ENCODE measurements at places on chromosomes 7 and 10.

DNA sequence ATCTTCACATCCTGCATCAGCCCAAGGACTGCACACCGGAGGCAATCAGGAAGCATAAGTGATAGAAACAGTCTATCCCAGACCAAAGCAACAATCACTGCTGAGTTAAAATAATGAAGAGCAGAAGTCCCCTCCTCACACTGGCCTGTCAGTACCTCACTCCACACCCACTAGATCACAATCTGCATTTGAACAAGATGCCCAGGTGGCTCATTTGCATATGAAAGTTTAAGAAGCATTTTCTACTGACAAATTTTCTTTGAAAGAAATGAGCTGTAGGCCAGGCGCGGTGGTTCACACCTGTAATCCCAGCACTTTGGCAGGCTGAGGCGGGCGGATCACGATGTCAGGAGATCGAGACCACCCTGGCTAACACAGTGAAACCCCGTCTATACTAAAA, 77.4 kb downstream of the CUL2 start:
- DNase-seq, result no peak

- no peak for DNase-seq
Observed at GRCh38 chr10:7206412-7207100, 204.3 kb downstream of the SFMBT2 start.

GRCh38 chr7:151705636-151706276, 171.2 kb downstream of the PRKAG2 start:
- no peak for DNase-seq

GRCh38 chr7:122520971-122521555, 177.9 kb downstream of the RNF133 start:
- no peak for DNase-seq

- no peak for DNase-seq
Observed at GRCh38 chr10:79135790-79136189, 67.0 kb downstream of the ZMIZ1 start.

DNA sequence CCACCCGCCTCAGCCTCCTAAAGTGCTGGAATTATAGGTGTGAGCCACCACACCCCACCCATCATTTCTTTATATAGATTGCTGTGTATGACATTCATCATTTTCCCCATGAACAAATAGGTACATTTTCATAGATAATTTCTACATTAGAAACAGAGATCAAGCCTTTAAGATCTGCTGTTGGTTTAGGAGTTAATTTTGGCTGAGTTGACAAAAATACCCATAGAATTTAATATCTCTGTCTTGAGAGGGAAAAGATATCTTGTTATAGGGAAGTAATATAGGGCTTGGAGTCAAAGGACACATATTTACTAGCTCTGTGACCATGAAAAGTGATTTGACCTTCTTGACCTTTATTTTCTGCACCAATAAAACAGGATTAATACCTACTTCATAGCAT, 51.8 kb downstream of the LRMDA start:
- DNase-seq, result no peak

DNA sequence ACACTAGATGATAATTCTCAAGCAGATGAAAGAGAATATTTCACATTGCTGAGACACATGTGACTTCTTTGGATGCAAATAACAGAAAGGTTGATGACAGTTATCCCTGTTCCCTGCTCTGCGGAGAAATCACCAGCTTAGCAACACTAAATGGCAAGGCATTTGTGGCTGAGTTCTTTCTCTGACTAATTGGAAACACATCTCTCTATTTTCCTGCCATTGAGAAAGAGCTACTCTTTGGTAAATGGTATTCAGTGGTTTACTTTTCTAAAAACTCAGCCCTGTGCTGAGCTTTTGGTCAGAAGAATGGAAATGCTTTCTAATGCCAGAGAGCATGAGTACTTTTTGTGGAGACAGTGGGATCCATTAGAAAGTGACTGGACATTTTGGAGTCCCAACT, 771.4 kb downstream of the LRMDA start:
- no peak for DNase-seq

DNA sequence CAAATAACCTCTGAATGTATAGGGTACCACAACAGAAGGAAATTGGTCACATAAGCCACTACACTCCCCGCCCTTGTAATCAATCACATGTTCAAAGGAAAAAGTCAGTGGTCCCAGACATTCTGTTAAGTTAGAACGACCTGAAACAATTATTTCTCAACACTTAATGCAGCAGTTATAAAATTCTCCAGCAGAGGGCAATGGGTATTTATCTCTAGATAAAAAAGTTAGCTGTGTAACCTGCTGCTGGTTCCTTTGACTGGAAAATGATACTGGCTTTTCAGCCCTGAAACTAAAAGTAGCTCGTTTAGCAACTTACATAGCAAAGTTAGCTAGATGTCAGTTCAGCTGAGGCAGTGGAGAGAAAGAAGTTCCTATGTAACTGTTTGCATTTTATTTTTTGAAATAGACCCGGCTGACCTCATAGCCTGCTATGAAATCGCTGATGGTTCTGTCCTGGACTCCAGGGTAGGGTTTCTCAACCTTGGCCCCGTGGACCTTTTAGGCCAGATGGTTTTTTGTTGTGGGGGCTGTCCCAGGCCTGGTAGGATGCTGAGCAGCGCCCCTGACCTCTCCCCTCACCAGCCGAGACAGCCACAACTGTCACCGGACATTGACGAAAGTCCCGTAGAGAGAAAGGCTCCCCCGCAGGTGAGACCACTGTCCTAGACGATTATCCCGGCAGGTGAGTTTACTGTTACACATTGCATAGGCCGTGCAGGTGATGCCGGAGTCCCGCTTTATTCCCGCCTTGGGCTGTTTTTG, 40.2 kb upstream of the PROSER2 start:
- DNase-seq, result no peak

GRCh38 chr7:28075674-28076358, 104.8 kb downstream of the JAZF1 start:
- no peak for DNase-seq

GRCh38 chr7:101927802-101928201, 110.4 kb downstream of the CUX1 start:
- DNase-seq, result no peak

DNA sequence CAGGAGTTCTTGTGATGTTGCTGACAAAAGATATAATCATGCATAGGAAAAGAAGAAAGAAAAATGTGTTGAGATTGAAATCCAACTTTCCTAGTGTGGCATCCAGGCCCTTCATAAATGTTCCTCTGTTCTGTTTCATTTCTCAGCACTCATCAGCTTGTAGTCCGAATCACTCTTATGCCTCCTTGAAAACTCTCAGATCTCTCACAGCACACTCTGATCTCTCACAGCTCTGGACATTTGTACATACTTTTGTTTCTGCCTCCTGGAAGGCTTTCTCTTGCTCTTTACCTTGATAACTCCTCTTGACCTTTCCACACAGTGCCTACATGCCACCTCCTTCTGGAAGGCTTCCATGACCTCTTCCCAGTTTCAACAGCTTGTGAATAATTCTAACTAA, 409.0 kb upstream of the LRRN3 start:
- no peak for DNase-seq

DNA sequence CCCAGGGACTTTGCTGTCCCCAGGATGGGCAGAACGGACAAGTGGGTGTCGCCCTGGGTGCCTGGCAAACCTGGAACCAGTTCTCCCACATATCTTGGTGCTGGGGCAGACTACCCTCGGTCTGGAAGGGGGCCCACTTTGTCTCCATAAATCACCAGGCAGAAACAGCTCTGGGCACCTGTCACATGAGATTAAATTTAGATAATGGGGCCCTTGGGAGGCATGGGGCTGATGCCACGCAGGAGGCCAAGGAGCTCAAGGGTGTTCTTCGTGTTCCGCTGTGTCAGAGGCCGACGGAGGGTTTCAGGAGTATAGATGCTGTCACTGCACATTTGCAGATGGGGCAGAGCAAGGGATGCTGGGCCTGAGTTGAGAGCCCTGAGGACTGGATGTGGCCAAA, 72.7 kb downstream of the TMEM130 start:
- no peak for DNase-seq

DNA sequence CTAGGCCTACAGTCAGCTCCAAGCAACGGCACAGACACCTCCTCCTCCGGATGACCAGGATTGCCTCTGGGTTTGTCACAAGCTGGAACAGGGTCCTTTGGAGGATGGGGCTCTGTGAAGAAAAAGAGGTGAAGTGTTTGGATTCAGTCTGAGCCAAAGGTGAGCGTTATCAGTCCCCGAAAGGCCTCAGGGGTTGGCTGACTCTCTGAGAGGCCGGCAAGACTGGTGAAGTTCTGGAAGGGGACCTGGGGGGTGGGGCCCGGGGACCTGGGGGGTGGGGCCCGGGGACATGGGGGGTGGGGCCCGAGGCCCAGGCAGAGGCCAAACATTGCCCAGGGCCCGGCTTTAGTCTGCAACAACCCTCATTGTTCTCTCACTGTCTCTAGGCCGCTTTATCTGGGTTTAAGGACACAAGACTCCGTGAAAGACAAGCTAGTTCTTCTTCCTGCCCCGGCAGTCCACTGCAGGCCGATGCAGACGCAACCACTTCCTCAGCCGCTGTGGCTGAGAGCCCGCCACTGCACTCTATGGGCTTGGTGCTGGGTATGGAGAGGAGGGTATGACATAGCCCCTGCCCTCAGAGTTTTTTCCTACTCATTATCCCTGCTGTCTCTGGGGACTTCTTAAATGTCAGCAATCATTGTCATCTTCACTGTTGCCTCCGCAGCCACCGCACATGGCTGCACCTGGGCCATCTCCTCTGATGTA, 27.4 kb upstream of the PSAP start:
- DNase-seq, result no peak

- DNase-seq, result no peak
Observed at GRCh38 chr10:33807531-33808359, 473.3 kb upstream of the NRP1 start.

- no peak for DNase-seq
Observed at GRCh38 chr10:51147644-51148399, 73.5 kb downstream of the PRKG1 start.

DNA sequence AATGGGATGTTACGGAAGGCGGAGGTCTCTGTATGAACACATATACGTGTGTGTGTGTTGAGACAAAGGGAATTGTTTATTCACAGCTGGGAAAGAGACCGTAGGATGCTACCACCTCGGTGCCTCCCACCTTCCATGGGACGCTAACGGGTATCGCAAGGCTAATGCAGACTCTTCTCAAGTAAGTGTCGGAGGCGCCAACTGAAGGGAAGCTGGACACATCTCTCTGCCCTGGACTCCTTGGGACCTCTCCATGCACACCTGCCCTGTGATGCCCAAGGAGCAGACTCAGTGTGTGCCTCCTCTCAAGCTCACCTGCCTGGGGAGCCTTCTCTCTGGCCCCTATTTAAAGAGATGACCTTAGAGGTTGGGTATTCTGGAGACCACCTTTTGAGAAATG, 230.9 kb downstream of the DNAJB6 start:
- no peak for DNase-seq

DNA sequence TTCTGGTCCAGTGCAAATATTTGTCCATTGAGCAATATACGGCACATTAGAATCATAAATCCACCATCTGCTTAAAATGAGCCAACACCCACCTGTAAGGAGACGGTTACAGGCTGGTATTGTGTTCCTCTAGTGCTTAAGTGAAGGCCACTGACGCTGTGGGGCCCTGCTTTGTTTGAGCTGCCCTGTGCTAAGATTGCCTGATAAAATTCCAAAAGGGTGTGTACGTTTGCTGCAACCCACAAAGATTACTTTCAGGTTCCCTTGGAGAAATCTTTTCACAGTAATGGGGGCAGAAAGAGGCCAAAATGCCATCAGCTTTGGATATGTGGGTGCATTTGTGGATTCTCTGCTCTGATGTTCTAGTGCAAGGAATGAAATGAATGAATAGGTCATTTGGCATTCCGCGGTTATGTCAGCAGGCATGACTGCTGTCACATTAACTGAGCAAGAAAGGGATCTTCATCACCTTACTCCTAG, 34.4 kb downstream of the AGR3 start:
- no peak for DNase-seq

DNA sequence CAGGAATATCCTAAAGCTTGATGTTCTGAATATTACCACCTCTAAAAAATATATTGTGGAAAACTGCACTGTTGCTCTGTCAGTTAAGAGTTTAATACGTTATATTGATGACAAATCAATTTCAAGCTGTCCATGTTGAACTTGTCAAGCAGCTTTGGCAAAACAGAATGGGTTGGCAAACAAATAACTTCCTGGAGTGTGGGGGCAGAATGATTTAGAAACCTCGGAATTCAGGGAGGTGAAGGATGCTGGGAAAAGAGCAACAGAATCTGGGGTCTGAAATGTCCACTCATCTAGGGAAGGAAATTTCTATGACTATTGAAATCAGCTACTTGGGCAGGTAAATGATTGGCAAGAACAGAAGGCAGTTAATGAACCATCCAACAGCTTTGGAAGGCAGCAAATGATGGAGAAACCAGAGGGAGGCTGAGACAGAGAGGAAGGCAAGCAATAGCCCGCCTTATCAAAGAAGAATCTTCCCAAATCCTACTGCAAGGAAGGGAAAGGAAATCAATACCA, 95.1 kb upstream of the PALS2 start:
- DNase-seq, result no peak

DNA sequence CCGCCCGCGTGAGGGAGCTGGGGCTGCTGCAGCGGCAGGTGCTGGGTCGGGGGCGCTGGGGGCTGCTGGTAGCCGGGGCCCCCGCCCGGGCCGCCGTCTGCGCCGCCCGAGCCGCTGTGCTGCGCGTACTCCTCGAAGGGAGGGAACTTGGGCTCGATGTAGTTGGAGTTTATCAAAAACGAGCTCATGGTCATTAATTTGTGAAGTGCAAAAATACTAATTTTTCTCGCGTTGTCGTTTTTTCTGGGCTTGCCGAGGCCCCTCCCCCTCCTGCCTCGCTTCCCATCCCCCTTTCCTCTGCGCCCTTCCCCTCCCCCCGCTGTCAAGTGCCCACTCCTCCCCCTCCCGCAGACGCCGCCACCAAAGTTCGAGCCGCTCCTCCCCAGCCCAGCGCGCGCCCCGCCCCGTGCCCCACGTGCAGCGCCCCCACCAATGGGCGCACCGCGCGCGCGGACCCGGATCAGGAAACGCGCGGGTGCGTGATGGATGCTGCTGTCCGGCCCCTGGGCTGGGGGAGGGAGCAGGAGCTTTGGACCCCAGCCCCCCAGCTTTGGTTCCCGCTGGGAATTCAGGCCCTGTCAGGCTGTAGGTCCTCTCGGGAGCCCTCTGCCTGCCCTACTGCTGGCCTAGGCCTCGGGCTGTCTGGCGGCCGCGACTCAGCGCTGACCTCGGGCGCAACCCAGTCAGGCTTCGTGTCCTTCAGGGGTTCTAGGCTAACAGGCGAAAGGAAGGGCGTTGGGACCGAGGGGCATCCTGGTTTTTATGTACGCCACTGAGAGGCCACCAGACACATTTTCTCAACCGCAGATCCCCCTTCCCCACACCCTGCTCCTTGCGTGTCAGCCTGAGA, at the start of gene HOXA4:
Gene HOXA4, minus strand, starts transcription at position 218 of the 850 bp plus-strand sequence. Its CDS starts 24 bp downstream, at position 194.
- peak; percentile 59 for DNase-seq
